ENCODE measurements at places on chromosomes 13 and 19.

DNA sequence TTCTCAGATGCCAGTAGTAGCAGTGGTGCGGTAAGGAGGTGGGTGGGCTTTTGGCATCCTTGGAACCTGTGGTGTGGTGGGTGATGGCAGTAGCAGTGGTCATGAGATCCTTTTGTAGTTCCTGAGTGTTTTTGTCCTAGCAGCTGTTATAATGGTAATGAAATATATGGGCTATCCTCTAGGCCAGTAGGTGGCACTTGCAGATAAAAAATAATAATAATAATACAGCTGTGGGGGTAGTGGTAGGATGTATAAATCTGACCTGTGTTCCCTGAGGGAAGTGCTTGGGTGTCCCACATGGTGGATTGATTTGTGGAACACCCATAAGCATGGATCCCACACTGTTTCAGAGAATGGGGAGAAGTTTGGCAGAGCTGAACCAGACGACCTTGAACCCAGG is 334.0 kb downstream of the SLITRK5 start:
- no peak for DNase-seq

DNA sequence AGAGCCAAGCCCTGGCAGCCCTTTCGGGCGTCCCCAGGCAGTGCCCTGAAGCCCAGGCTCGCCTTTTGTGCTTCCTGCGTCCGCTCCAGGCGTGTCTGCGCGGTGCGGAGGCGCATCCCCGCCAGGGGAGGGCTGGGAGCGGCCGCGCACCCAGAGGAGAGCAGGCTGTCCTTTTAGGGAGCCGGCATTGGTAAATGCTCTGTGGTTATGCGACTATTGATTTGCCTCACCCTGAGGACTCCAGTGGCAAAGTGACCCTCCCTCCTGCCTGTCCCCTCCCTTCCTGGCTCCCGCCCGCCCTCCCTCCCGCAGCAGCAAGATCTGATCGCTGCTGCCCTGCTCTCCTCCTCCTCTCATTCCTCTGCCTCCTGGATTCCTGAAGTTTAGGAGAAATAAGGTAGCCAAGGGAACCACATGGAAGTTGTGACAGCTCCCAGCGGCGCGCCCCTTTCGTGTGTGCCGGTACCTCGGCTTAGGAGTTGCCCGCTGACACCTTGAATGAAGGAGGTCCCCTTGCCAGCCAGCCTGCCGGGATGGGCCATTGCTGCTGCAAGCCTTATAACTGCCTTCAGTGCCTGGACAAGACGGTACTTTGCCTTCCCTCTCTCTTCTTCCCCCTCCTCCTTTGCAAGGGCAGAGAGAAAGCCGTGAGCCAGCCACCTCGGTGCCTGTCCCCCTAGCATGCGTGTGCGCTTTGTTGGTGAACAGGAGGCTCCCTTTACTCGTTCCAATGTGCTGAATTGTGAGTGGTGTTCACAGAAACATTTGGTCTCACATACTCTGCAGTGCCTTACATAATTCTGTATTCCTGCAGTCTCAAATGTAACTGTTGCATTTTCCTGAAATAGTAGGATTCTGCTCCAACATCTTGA is 166.9 kb downstream of the SLC7A1 start:
- DNase-seq: no peak

DNA sequence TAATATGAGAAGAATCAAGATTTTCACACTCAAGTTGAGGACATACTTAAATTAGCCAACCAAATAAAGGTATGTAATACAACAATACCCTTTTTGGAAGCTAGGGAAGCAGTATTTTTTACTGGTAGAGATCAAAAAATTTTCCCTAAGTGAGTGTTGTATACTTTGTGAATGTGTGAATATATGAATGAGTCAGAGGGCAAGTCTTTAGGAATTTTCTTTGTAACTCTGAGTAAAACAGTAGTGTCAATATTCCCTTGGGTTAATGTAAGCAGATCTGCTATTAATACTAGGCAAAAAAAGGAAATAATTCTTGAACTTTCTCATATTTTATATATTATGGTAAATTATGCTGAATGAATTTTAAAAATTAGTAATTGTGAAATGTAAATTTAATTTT is 1161.8 kb upstream of the MIR17HG start:
- no peak for DNase-seq

- DNase-seq: no peak
These were observed 2.5 kb downstream of the COX6B2 start for GRCh38 chr19:55352040-55352439.

- DNase-seq: no peak
These were observed 21.2 kb downstream of the ELAVL1 start for GRCh38 chr19:7983995-7984837.

DNA sequence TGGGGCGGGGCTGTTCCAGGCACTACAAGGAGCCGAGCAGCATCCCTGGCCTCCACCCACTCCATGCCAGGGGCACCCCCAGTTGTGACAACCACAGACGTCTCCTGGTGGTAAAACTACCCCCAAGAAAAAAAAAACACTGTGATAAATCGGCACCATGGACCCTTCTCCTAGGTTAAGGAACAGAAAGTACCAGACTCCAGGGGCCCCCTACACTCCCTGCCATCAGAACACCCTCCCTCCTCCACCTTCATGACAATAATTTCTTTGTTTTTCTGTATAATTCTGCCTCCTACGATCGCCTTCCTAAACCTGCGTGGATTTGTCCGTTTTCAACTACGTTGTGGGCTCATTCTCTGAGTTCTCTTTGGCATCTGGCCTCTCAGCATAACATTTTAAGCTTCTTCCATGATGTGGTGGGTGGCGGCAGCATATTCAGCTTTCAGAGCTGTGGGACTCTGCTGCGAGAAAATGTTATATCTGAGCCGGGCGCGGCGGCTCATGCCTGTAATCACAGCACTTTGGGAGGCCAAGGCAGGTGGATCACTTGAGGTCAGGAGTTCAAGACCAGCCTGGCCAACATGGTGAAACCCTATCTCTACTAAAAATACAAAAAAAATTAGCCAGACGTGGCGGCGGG is 8.6 kb downstream of the TLE2 start:
- DNase-seq: no peak

GRCh38 chr13:78586706-78587105 is 16.6 kb downstream of the POU4F1 start:
- no peak for DNase-seq

DNA sequence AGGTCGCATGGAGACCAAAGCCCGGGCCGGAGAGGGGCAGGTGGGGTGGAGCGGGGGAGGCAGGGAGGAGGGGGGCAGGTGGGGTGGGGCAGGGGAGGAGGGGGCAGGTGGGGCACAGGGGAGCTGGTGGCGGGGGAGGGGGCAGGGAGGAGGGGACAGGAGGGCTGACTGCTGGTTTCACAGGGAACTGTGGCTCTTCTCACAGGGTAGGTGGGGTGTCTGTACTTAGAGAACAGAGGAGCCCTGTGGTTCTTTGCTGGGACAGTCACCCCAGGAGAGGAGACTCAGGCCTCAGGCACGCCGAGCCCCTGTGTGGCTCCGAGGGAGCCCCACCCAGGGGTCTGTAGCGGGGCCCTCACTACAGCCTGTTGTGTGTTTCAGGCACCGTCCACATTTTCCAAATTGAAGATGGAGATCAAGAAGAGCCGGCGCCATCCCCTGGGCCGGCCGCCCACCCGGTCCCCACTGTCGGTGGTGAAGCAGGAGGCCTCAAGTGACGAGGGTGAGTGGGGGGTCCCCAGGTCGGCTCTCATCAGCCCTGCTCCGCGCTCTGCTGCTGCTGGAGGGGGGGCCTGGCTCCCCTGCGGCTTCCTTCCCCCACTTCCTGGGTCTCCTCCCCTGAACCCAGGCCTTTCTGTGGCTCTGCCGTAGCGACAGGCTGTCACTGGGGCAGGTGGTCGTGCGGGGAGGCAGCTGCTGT is 162.7 kb downstream of the KDM4B start:
- DNase-seq: no peak

- no peak for DNase-seq
These were observed 5.9 kb upstream of the GPR18 start for GRCh38 chr13:99264051-99264450.

GRCh38 chr13:113142876-113143275 is 15.6 kb upstream of the PROZ start:
- no peak for DNase-seq

- no peak for DNase-seq
These were observed 1.2 kb downstream of the RANBP3 start for GRCh38 chr19:5976768-5977167.

GRCh38 chr13:111911754-111912452 is 155.0 kb upstream of the SOX1 start:
- DNase-seq: no peak

DNA sequence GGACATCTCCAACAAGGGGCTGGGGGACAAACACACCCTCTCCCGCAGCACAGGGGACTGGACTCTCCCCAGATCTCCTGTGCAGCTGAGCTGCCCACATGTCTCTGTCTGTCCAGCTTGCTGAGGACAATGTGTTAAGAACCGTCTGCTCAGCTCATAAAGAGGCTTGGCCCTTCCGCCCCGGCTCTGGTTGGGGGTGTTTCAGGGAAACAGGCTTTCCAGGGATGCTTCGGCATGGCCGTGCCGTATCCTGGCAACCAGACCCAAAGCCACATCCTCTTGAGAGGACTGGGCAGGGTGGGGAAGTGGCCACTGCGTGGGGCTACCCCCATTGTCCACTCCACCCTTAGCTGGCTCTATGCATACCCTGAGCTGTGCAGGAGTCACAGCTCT is 41.1 kb upstream of the CHST8 start:
- no peak for DNase-seq

GRCh38 chr19:48246101-48246500 is 9.6 kb downstream of the CARD8 start:
- no peak for DNase-seq

- no peak for DNase-seq
These were observed 11.3 kb downstream of the ATP7B start for GRCh38 chr13:51999921-52000320.

DNA sequence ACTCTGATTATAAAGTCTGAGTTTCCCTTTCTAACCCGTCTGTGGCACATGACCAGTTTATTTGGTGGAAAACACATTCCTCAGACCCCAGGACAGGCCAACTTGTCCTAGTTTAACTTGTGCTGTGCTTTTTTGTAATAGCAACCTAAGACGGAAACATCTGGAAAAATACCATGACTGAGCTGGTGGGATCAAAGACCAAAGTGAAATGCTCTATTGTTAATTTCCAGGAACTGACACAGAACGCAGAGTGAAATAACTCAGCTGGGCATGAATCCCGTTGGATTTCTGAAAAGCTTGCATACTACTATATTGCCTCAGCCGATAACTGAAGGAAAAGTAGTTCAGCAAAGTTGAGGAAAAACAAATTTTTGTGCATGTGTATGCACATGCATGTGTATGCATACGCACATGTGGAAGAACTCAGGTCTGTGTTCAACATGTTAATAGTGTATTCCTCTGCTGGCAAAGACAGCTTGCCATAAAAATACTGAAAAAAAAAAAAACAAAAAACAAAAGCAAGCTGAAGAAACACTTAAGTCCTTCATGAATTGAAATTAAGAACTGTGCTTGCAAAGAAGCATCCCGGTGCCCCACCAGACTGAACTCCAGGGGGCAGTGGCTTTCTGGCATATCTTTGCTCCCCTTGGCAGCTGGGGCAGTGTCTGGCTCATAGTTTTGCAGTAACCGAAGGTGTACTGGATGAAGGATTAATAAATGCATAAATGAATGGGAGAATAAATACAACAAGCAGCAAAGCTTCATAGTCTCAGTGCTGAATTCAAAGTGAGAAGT is 187.8 kb downstream of the LHFPL6 start:
- no peak for DNase-seq

DNA sequence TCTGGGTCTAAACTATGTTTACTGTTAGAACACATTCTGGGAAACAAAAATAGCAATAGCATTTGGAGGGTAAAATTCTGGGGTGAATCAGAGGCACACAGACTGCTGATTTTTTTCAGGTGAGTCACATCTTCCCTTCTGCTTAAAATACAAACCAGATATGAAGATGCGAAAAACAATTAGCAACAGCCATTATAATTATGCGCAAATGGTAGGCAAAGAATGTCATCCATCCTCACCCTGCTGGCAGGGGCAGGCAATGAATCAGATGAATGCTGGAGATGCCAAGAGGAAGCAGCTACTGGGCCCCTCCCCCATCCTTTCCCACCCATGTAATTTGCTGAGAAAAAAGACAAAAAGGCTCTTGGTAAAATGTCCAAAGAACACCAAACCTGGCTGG is 282.9 kb downstream of the KLF5 start:
- no peak for DNase-seq

All from activated CD4-positive, alpha-beta T cell treated with anti-CD3 and anti-CD28 coated beads, Interleukin-2, amount 50 U/mL, for 48 hours (primary cell).